Eye (tissue), 1 donor: ENCODE measurements at places on chromosomes 16 and 17.

DNA sequence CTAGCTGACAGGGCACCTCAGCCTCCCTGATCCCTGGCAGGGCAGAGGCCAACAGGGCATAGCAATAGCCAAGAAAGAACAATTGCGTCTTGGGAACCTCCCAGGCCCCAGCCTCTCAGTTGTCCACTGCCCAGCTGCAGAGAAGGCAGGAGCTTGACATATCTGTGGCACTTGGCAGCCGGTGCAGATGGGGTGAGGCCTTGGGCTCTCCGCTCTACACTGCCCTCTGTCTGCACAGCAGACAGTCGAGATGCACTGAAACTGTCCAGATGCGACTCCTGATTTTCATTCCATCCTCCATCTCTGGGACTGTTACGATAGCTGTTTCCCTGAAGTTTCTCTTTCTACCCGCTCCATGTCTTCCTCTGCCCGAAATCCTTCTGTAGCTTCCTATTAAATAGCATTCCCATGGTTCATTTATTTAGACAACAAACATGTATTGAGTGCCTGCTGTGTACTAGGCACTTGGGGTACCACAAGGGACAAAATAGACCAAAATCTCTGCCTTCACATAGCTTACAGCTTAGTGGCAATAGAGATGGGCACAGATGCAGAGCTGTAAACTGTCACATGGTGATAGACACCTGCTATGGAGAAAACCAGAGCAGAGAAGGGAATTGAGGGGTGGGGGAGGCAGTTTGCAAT is 3.3 kb downstream of the POLR3E start:
- DNase-seq, result peak; percentile 55

- DNase-seq, result no peak
Observed at GRCh38 chr17:68565661-68566441, 35.3 kb downstream of the FAM20A start.

DNA sequence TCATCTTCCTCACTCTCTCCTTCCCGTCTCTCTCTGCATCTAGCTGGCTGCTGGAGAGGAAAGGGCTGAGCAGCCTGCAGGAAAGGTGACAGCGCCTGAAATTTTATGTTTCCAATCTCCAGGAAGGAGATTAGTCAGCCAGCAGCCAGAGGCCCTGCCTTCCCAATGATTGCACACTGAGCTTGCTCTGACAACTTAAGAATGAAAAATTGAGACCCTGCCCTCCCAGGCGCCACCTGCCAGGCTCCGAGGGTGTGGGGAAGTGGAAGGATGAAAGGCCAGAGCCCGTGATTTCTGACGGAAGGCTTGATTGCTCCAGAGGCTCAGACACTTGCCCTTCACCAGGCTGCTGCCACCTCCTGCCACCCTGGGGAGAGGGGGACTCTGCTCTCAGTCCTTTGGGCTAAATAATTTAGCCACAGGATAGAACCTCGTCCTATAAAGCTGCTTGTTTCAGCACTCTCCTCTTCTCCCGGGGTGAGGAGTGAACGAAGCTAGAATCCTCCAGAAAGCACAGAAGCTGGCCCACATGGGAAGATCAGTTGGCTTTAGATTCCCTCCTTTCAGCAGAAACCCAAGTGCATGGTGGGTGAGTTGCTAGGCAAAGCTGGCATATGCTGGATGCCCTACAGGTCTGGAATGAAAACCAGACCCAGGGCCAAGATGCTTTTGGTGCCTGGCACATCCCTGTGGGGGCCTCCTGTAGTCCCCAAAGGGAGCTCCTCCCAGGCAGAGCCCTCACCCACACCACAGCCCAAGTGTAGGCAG is 33.5 kb downstream of the GRIN2C start:
- peak; percentile 54 for DNase-seq

- DNase-seq, result no peak
Observed at GRCh38 chr17:565521-565920, 149.1 kb downstream of the VPS53 start.

DNA sequence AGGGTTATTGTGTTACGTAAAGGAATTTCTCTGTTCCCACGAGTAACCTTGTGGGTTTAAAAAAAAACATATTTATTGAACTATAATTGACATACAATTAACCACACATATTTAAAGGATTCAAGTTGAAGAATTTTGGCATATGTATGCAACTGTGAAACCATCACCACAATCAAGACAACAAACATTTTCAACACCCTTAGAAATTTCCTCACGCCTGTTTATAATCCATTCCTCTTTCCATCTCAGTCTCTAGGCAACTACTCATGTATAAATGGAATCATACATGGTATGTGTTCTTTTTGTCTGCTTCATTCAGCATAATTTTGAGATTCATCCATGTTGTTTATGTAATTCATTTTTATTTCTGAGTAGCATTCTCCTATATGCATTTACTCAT is 104.0 kb downstream of the MRTFB start:
- no peak for DNase-seq

- no peak for DNase-seq
Observed at GRCh38 chr17:29581583-29582253, 7.7 kb downstream of the GIT1 start.

GRCh38 chr16:28087675-28088300 is 24.3 kb upstream of the GSG1L start:
- DNase-seq, result no peak

GRCh38 chr17:79127534-79128135 is 53.0 kb downstream of the ENGASE start:
- no peak for DNase-seq

GRCh38 chr16:54355251-54355650 is 68.7 kb upstream of the IRX3 start:
- no peak for DNase-seq

DNA sequence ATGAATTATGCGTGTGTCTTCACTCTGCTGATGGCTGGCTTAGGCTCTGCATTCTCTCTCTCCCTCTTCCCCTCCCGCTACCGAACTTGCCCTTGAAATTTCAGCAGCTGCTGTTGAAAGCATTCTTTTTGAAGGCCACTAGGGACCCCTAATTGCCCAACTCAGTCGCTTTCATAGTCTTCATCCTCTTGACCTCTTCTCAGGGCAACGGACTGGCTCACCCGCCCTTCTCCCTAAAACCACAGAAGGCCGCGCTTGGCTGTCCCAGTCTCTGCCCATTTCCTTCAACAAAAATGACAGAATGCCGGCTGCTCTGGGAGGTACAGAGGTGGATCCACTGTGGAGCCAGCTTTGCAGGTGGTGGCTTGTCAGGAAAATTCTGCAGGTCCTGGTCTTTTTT is 21.0 kb upstream of the FMNL1 start:
- peak; percentile 72 for DNase-seq

GRCh38 chr17:76378548-76379274 is 5.7 kb upstream of the SPHK1 start:
- DNase-seq, result no peak

DNA sequence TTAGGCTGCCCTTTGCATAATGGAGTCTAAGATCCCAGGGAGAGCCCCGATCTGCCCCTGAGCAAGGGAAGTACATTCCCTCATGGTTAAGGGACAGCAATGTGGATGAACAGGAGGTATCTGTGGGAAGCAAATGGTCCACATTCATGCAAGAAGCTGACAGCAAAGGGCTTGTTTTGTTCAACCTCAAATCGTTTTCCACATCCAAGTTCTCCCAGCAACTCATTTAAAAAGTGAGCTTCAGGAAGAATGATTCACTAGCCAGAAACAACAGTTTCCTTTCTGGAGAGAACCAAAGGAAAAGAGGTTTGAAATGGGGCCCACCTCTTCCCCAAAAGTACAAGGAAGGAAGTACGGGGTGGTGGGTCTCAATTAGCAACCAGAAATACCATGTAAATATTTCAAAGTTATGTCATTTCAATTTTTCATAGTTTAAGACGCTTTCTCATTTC is 9.4 kb downstream of the HSPB9 start:
- no peak for DNase-seq

DNA sequence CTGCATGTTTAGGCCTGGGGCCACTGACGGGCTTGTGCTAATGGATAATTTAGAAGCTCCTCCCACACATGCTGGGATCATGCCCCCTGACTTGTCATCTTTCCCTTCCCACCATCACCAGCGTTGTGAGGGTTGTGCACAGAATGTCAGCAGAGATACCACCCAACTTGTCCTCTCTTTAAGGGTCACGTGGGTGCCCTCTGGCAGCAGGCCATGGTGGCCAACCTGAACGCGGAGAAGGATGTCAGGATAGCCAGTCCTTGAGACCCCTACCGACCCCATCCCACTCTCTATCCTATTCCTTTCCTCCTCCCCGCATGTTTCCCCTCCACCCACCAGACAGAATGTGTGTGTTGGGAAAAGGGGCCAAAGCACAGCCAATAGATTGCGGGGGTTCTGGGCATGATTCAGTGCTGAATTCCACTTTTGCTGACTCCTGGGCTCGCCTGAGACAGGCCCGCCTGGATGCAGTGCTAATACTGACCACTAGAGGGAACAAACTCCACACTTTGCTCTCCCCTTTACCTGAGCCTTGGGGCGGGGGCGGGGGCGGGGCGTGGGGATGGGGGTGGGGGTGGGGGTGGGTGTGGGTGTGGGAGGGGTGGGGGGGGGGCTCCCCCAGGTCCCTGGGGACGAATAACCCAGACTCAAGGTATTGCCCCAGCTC is at the start of gene GH2:
GH2 (minus strand) TSS at position 10 of the 667 bp plus-strand sequence. CDS start 143 bp downstream, outside the sequence.
- peak; percentile 72 for DNase-seq

DNA sequence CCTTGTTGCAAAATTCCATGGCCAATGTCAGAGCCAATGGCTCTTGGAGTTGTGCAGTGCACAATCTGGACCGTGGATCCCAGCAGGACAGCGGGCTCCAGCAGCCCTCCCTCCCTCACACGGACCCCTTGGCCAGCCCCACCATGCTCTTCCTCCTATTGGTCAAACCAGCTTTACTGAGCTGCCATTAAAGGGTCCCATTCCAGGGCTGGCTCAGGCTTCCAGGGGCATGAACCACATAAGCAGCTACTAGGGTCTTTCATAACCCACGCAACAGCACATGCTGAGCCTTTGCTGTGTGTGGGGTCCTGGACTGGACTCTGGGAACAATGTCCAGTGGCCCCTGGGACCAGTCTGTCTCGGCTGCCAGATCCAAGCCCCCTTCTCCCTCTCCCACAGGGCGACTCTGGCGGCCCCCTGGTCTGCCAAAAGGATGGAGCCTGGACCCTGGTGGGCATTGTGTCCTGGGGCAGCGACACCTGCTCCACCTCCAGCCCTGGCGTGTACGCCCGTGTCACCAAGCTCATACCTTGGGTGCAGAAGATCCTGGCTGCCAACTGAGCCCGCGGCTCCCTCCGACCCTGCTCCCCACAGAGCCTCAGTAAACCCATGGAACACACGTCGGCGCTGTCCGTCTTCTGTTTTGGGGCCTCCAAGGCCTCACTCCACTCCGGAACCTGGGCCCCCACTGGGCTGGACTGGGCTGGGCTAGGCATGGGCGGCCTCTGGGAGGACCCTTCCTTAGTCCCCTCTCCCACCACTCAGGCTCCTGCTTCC is 5.7 kb downstream of the CTRB1 start:
- DNase-seq, result no peak

GRCh38 chr17:79626156-79626890 is 15.5 kb upstream of the RBFOX3 start:
- no peak for DNase-seq

- no peak for DNase-seq
Observed at GRCh38 chr16:7736138-7736665, 403.6 kb downstream of the RBFOX1 start.

DNA sequence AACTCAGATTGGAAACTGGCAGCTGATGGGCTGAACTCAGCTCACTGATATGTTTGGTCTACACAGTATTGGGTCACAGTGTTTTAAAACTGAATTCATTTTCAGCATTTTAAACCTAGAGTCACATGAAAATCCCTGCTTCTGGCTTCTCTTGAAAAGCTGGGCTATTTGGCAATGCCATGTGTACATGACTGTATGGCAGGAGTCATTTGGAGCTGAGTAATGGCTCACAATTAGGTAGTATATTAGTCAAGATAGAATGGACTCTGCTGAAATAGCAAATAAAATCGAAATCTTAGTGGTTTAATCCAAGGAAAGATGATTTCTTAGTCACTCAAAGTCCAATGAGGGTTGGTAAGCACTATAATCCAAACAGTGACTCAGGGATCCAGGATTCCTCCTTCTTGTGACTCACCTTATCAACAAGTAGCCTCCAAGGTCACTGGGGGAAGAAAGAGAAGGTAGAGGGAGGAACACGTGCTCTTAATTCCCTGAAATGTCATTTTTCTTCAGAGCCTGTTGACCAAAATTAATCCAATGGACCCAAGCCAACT is 13.9 kb upstream of the PMP22 start:
- DNase-seq, result no peak

GRCh38 chr17:38447502-38448085 is 19.3 kb downstream of the ARHGAP23 start:
- DNase-seq, result no peak

GRCh38 chr17:50924800-50925199 is 58.6 kb upstream of the TOB1 start:
- no peak for DNase-seq

DNA sequence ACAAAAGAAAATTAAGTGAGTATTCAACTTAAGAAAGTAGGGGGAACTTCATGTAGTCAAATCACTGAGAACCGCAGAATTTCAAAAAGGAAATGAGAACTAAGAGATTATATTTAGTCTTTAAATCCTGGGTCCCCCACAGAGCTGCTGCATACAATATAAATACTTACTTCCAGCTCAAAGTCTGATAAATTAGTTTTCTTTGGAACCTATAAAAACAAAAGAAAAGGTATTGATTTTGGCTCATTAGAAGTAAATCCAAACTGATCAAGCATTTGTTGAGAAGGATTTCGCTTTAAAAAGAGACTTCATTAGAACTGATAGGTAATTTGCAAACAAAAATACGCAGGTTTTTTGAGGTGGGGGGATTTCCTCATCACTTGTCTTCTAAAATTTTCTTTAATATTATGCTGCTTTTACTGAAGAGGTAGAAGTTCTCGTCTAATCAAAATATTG is 21.9 kb downstream of the PARN start:
- DNase-seq, result no peak

DNA sequence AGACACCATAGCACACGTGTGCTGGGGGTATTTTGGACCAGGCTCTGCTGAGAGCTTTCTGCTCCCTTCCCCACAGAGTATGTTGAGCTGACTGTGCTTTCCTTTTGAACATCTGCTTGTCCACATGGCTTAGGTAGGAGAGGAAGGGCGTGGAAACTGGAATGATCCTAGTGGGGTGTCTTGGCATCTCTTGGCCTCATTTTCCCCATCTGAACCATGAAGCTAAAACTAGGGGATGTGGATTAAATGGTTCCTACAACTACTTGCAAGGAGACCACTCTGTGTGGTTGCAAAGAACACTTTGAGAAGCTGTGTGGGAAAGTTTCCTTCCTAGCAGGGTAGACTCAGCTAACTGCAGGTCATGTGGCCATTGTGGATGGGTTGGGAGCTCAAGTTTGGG is 6.7 kb upstream of the NLRC5 start:
- DNase-seq, result no peak

DNA sequence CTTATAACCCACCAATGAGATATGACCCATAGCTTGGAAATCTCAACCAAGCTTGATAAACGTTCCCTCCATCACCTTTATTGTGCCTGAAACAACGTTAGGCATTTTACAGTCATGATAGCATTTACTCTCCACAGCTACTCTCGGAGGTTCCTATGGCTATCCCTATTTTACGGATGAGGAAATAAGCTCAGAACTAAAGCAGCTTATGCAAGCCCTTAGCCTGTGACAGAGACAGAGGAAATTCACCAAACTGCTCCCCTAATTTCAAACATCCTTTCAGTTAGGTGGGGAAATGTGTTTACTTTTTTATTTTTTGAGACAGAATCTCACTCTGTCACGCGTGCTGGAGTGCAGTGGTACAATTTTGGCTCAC is 18.7 kb downstream of the DCUN1D3 start:
- DNase-seq, result no peak
